ENCODE measurements at places on chromosomes 13 and 19. TPM values are rescaled to one million over a fixed set of nuclear protein-coding genes. Genes with fewer than 3 reads are reported as not detected.

GRCh38 chr19:55611300-55611982 is 6.0 kb downstream of the ZNF865 start:
- no peak for DNase-seq

GPC6 gene
- polyA plus RNA-seq, result 14.4 TPM

GRCh38 chr19:41848666-41849065 is 3.8 kb downstream of the DMRTC2 start:
- DNase-seq, result no peak

KIRREL2 gene
- 3.7 TPM for polyA plus RNA-seq

GRCh38 chr19:55593096-55593772 is 6.1 kb downstream of the FIZ1 start:
- DNase-seq, result no peak

MADCAM1 gene
- polyA plus RNA-seq, result 2.5 TPM

- no peak for DNase-seq
These were observed 26.6 kb downstream of the KLF2 start for GRCh38 chr19:16351133-16351809.

- DNase-seq, result no peak
These were observed 24.6 kb downstream of the SBNO2 start for GRCh38 chr19:1149259-1150045.

- peak; percentile 96 for DNase-seq
These were observed 63.1 kb downstream of the SERP2 start for GRCh38 chr13:44436589-44437337.

FPR1 gene
- not detected for polyA plus RNA-seq

GRCh38 chr13:102983496-102983895 is 82.7 kb downstream of the SLC10A2 start:
- no peak for DNase-seq

- DNase-seq, result peak; percentile 15
These were observed 1159.1 kb downstream of the PCDH9 start for GRCh38 chr13:66071029-66071428.

- no peak for DNase-seq
These were observed 209.7 kb downstream of the LACC1 start for GRCh38 chr13:44089452-44089851.

GRCh38 chr13:65112531-65112941 is 2117.6 kb downstream of the PCDH9 start:
- DNase-seq, result no peak

KASH5 gene
- polyA plus RNA-seq, result 1.2 TPM

SULT2A1 gene
- polyA plus RNA-seq, result 0.09 TPM

GRCh38 chr13:19791953-19792537 is 9.3 kb upstream of the PSPC1 start:
- no peak for DNase-seq

GRCh38 chr13:38440666-38441065 is 91.0 kb downstream of the UFM1 start:
- DNase-seq, result no peak

DNA sequence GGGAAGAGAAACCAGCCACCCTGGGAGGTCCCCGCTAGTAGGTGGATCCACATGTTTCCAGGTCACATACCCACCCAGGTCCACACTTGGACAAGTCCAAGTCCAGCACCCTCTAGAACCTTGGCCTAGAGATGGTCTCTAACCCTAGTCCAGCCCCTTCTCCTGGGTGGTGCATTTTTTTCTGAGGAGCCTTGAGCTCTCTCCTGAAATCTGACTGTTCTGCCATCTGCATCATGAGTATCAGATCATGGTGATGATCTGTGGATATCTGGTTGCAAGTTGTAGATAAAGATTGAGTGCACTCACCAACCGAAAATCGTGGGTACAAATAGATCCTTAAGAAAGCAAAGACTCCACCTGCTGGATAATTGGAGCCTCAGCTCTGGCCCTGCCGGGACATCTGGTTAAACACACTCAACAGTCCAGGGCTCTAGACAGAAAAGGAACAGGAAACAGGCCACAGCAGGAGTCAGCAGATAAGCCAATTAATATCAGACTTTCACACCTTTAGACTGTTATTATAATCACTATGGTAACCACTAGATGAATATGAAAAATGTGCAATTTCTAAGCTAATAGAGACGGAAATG is 41.1 kb downstream of the GPR12 start:
- peak; percentile 6 for DNase-seq

- peak; percentile 21 for DNase-seq
These were observed 246.1 kb downstream of the UQCRFS1 start for GRCh38 chr19:28966737-28967399.

CEACAM4 gene
- polyA plus RNA-seq, result not detected

- DNase-seq, result no peak
These were observed 16.3 kb downstream of the ZIC5 start for GRCh38 chr13:99955107-99955746.

LRRC63 gene
- 2.0 TPM for polyA plus RNA-seq

ACP7 gene
- polyA plus RNA-seq, result not detected

Data from cardiac muscle cell (in vitro differentiated cells and primary cell).